ENCODE measurements at places on chromosomes 12 and 14. TPM values are rescaled to one million over a fixed set of nuclear protein-coding genes. Genes with fewer than 3 reads are reported as not detected.
A peak's percentile ranks its signal among the peaks of the same experiment; 100 is the strongest.

- no peak for DNase-seq
Observed at GRCh38 chr12:989751-990660, 1.0 kb upstream of the ERC1 start.

DNA sequence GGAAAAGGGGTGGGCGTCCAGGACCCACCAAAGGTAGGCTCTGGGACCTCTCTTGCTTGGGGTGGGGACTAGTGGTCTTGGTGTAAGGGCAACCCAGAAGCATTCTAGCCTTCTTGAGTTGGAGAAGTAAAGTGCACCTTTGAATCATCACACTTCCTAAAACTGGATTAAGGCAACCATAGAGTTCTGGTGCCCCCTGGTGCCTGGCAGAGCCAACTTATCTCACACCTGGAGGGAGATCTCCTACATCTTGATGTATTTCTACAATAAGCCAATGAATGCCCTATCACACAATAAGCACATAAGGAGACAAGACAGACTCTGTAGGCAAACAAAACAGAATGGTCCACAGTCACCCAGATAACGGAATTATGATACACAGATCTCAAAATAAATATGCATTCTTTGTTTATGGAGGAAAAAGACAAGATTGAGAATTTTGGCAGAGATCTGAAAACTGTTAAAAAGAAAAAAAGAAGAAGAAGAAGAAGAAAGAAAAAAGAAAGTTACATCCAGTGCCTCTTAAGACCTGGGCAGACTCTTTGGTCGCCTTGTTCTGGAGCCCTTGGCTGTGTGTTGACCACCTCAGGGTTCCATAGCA, 95.9 kb upstream of the PPP2R5C start:
- DNase-seq: no peak

DNA sequence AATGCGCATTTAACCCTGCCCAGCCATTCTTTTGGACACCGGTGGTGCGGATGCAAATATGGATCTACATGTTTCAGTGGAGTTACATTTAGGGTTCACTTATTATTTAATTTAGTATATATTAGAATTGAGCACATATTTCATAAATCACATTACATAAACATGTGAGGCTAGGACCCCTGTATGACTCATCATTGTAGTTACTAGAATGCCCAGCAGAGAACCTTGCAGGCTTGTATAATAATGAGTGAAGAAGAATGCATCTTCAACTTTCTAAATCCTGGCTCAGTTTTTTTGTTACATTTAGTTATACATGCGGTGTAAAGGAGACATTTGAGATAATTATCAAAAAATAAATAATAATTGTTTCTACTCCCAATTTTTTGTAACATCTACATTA, 369.0 kb downstream of the ATP23 start:
- no peak for DNase-seq

GRCh38 chr14:20855652-20856291, 35.4 kb upstream of the RNASE3 start:
- DNase-seq: no peak

- no peak for DNase-seq
Observed at GRCh38 chr12:99906786-99907579, 77.8 kb downstream of the ANKS1B start.

- DNase-seq: peak; percentile 90
Observed at GRCh38 chr12:66160704-66161103, 9.1 kb downstream of the TMBIM4 start.

DNA sequence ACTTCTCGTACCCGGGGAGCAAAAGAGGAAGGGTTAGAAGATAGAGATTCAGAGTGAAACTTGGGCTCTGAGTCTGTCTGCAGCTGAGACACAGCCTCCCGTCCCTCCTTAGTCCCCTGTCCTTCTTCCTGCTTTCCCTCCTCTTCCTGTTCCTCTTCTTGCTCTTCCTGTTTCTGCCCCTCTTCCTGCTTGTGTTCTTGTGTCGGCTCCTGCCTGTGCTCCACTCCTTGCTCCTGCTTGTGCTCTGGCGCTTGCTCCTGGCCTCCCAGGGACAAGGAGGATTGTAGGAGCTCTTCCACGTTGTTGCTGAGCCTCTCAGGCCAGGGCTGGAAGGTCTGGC, 3.0 kb downstream of the ACRBP start:
- no peak for DNase-seq

- DNase-seq: no peak
Observed at GRCh38 chr12:102417055-102417454, 63.3 kb downstream of the IGF1 start.

DNA sequence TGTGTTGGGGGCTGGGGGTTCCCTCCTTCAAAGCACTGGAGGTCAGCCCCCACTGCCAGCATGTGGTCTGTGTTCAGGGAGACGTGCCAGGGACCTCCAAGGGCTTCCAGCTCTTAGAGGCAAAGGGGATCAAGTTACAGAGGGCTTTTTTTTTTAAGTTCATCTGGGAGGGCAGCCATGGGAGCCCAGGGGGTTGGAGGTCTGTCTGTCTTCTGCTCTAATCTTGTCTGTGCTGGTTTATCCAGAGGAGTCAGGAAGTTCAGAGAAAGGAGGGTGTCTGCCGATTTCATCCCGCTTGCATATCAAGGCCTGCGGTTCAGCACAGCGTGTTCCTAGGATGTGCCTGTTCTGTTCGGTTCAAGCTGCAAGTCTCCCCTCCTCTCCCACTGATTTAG, 72.2 kb downstream of the TMEM132C start:
- DNase-seq: no peak

DNA sequence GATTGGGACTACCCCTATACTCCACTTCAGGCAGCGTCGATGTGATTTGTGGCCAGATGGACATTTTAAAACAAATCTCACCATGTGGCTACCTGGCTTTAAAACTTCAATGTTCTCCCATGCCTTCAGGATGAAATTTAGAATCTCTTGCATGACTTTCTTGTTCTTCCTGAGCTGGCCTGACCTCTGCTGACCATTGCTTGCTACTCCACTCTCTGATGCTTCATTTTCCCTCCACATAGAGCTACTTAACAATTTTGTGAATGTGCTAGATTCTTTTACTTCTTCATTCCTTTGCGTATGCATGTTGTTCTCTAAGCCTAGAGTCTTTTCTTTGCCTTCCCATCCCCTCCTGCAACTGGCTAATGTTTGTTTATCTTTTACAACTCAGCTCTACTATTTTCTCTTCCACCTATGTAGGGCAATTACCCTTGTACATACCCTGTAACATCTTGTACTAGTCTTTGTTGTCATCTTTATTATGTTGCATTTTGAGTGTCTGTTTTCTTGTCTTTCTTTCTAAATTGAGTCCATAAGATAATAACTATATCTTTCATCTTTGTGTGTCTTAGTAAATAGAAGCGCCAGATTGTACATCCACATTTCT, 41.2 kb downstream of the YLPM1 start:
- no peak for DNase-seq

DNA sequence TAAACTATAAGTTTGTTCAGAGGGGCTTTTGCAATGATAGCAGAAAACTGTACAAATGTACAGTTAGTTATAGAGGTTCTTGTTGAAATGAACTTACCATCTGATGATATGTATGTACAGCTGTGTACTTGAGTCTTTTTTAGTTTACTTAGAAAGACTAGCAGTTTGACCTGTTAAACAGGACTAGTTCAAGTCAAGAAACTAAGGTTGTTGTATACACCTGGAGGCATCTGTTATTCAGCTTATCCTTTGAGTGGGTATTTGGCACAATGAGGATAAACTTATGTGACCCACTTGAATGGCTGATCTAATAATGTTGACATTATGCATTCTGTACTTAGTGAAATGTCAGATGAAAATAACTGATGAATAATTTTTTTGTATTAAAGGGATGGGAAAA, 13.4 kb downstream of the MTERF2 start:
- no peak for DNase-seq

GRCh38 chr14:53884601-53885000, 72.0 kb downstream of the BMP4 start:
- no peak for DNase-seq

DNA sequence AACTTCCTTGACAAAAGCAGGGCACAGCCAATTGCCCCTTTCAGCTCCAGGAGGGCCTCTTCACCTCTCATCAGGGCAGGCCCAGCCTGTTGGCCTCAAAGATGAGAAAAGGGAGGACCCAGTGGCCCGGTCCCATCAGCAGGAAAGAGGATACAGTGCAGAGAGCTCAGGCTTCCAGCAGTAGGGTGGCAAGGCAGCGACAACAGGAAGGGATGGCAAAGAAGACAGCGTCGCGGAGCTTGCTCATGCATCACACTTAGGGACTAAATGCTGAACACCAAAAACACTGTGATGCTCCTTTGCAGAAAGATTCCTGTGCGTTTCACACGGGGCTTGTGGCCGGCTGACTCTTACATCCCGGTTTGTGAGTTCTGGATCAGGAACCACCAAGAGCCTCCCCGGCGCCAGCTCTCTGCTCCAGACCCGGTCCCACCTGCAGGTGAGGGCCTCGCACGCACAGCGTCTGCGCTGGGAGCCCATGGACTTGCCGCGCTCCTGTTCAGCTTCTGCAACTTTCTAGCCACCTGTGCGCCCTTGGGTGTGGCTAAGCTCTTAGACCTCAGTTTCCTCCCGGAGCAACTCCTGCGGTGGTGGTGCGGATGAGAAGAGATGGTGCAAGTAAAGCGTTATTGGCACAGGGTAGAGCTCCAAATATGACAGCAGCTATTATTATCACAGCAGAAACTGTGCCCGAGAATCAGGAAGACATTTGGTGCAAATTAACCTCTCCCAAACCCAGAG, 15.3 kb upstream of the BCL7A start:
- peak; percentile 64 for DNase-seq

DNA sequence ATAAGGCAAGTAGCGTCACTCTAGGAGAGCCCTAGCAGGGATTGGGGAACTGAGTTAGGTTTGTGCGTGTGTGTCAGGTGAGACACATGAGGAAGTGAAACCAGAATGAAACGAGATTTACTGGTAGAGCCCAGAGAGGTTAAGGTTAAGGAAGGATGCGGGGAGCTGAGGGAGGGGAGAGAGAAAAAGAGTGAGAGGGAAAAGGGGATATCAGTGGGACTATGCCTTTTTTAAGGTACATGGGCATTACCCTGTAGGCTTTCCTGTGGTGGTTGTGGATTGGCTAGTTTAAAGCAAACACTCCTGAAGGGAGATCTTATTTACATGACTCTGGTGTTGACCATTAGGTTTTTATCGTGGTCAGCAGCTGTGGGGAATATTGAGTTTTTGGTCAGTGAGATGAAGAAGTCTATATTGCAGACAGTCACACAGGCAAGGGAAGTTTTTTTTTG, 13.9 kb downstream of the ZDHHC17 start:
- DNase-seq: no peak

DNA sequence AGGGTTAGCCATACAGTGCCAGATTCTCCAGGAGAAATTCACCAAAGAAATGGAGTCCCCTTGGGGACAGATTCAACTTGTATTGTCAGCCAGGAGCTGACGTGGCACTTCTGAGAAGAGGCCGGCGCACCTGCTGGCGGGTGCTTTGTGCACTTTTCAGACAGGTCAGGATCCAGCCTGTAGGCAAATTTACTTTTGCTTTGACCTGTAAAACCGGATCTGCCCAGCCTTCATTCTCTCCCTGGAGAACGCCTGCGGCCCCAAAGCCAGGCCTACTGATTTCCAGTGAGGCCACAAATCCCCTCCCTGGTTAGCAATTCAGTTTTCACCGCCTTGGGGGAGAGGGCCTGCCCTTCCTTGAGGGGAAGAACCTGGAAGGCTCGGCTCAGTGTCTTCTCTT, 17.4 kb downstream of the P2RX4 start:
- no peak for DNase-seq

DNA sequence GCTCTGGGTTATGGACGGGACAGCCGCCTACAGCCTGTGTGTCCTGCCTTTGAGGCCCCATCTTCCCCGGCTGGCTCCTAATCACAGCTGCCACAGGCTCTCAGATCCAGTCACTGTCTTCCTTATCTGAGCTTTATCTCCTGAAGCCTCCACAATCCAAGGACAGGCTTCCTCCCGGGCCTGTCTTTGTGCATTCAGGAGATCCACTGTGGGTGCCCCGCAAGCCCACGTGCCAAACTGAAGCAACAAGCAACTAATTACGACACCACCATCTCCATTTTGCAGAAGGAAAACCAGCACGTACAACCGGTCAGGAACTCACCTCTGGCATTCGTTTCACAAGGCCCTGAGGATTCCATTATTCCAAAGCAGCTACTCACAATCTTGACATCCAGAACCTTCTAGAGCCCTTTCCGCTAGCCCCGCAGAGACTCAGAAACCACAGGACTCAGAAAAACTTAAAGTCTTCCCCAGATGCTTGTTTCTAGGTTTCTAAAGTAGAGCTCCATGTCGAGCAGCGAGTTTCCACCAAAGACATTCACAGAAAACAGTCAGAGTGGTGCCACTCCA, 14.0 kb downstream of the SYNE3 start:
- no peak for DNase-seq

DNA sequence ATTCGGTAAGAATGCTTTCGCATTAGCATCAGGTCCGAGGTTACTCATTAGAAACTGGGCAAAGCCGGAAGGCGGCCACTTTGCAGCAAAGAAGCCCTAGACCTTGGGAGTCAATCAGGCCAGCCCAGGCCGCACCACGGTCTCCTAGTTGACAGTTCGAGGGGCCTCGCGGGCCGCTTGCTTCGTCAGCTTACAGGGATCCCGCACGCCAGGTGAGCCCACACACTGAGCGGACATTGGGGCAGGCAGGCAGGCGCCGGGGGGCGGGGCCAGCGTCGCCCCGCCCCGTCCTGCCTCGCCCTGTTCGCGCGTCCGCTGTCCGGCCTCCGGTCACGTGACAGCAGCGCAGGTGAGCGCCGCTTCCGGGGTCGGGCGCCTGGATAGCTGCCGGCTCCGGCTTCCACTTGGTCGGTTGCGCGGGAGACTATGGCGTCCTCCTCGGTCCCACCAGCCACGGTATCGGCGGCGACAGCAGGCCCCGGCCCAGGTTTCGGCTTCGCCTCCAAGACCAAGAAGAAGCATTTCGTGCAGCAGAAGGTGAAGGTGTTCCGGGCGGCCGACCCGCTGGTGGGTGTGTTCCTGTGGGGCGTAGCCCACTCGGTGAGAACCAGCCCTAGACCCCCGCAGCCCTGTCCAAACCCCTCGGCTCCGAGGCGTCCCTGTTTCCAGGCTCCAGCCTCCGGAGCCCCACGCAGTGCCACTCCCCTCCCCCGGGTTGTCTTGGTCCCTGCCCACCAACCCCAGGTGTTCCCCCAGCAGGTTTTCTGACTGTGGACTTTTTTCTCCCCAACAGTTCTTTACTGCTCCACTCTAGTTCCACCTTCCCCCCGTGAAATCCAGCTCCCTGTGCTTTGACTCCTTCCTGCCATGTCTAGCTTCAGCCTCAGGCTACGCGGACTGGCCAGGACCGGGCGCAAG, at the start of gene PIP4K2C:
Gene PIP4K2C (plus strand): TSS at position 329 of the 918 bp plus-strand sequence. CDS start 98 bp downstream, at position 427.
- no peak for DNase-seq

- no peak for DNase-seq
Observed at GRCh38 chr12:12008232-12008850, 62.4 kb upstream of the BCL2L14 start.

- no peak for DNase-seq
Observed at GRCh38 chr12:75825686-75826085, 205.9 kb downstream of the PHLDA1 start.

- no peak for DNase-seq
Observed at GRCh38 chr14:90111895-90112534, 50.2 kb downstream of the KCNK13 start.

- DNase-seq: peak; percentile 37
Observed at GRCh38 chr14:99720941-99721791, 37.1 kb downstream of the CYP46A1 start.

GRCh38 chr12:53274445-53274844, 6.3 kb downstream of the ESPL1 start:
- DNase-seq: no peak

The SLC8A3 gene
- 0.17 TPM for total RNA-seq

The BCL11B gene
- 0.17 TPM for total RNA-seq

The BMAL2 gene
- 12.0 TPM for total RNA-seq

The CPSF6 gene
- total RNA-seq: 51.6 TPM

The KSR2 gene
- not detected for total RNA-seq

The MYO1H gene
- not detected for total RNA-seq

The SERPINA3 gene
- 3.9 TPM for total RNA-seq

The ACSM4 gene
- total RNA-seq: not detected

The TPH2 gene
- total RNA-seq: not detected
